LHCN-M2 (cell line): ENCODE measurements at places on chromosomes 2 and 18. TPM values are rescaled to one million over a fixed set of nuclear protein-coding genes. Genes with fewer than 3 reads are reported as not detected.
A peak's percentile ranks its signal among the peaks of the same experiment; 100 is the strongest.

DNA sequence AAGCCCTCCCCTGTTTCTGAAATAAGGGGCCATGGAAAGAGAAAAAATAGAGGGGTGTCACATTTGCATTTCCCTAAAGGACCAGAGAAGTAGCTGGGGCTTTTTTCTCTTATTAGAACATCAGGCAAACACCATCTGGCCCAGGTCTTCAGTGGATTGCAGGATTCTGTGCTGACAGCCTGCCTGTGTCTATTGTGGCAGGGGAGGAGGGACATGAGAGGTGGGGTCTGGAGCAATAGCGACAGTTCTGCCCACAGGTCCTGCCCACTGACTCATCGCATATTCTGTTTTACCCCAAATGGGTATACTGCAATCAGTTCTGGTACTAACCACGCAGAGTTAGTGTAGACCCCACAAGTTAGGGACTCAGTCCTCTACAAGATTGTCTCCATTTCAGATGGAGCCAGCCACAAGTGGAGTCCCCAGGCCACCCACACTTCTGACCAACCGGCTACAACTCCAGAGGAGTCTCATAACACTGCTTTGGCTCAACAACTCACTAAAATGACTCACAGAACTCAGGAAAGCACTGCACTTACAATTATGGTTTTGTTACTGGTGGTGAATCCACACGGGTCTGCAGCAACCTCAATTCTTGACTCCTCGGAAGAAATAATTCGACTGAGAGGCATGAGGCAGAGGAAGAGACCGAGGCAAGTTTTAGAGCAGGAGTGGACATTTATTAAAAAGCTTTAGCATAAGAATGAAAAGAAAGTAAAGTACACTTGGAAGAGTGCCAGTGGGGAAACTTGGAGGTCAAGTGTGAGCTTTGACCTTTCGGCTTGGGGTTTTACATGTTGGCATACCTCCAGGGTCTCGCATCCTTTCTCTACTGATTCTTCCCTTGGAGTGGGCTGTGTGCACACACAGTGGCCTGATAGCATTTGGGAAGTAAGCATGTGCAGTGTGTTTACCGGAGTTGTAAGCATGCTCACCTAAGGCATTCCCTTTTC is 146.4 kb upstream of the SPATS2L start:
- peak; percentile 71 for DNase-seq

The ABCB11 gene
- total RNA-seq = not detected in 2 replicates

DNA sequence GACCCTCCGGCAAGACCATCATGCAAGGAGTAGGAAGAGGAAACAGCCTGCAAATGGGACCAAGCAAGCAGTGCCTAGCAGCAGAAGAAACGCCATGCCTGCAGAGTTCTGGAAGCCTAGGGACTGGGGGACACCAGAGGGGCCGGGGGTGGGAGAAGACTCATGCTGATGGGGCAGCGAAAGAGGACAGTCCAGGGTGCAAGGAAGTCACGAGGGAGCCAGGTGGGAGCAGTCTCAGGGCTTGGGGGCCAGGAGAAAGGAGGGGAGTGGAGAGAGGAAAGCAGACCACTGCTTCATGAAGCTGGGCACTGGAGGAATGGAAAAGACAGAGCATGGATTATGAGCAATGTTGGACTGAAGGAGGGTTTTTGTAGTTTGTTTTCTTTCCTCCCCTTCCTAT is 119.4 kb upstream of the CAPN13 start:
- no peak for DNase-seq

The CHST10 gene
- total RNA-seq = 12.4 and 17.1 TPM in 2 replicates

The PFN4 gene
- 0.63 and 1.7 TPM in 2 replicates for total RNA-seq

DNA sequence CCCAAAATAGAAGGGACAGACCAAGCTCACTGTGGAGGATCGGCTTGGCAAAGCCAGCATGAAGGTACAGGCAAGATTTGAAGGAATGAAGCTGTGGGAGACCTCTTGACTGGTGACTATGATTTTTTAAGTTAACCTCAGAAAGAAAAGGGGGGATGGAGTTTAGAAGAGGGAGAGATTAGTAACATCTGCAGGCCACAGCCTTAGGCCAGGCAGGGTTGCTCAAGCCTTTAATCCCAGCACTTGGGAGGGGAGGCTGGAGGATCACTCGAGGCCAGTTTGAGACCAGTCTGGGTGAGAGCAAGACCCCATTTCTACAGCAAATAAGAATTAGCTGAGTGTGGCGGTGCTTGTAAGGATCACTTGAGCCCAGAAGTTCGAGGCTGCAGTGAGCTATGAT is 46.6 kb downstream of the ZNF532 start:
- no peak for DNase-seq

GRCh38 chr2:10083046-10083445 is 2.8 kb upstream of the CYS1 start:
- no peak for DNase-seq

GRCh38 chr2:150612957-150613710 is 125.7 kb upstream of the RND3 start:
- no peak for DNase-seq

- DNase-seq = peak; percentile 30
Measured at GRCh38 chr2:9800975-9801726, 42.1 kb upstream of the TAF1B start.

GRCh38 chr2:239748811-239749210 is 276.3 kb downstream of the NDUFA10 start:
- DNase-seq = no peak

The KDSR gene
- total RNA-seq = 33.2 and 37.6 TPM in 2 replicates

DNA sequence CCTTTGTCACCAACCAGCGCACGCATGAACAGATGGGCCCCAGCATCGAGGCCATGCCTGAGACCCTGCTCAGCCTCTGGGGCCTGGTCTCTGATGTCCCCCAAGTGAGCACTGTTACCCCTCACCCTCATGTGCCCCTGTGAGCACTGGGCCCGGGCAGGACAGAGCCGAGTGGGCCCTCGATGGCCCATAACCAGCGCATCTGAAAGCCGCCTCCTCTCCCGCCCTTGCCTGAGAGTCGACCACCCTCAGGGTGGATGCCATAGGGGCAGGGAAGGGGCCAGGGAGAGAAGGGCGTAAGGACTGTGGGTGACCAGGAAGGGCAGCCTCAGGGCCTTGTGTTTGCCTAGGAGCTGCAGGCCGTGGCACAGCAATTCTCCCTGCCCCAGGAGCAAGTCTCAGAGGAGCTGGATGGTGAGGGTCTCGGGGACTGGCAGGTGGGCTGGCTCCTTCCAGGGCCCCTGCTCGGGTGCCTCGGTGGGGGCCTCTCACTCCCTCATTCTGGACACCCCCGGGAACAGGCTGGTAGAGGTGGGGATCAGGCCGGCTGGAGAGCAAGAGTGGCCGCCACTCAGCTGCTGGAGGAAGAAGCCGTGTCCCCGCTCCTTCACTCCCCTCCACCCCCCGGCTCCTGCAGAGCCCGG is 2.1 kb downstream of the PROM2 start:
- no peak for DNase-seq

The FBXO48 gene
- total RNA-seq = 0.64 and 1.0 TPM in 2 replicates

The CCDC141 gene
- total RNA-seq = 2.4 and 3.7 TPM in 2 replicates

The MC4R gene
- total RNA-seq = not detected in 2 replicates

DNA sequence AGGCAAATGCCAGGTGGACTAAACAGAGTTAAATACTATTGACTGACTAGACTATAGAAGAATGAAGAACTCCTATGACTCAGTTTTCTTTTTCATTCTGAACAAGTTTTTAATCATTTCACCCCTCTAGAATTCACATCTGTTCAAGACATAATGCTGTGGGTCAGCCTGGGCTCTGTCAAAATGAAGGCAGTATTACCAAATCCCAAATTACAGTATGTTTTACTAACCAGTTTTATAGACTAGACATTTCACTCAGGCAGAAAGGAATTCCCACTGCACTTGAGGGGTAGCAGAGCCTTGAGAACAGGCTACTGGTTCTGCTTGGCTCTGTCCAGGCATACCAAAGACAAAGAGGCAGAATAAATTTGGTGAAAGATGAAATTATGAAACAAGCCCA is 511.7 kb downstream of the EPHA4 start:
- peak; percentile 69 for DNase-seq

GRCh38 chr2:180990794-180991193 is 10.4 kb downstream of the UBE2E3 start:
- DNase-seq = no peak

DNA sequence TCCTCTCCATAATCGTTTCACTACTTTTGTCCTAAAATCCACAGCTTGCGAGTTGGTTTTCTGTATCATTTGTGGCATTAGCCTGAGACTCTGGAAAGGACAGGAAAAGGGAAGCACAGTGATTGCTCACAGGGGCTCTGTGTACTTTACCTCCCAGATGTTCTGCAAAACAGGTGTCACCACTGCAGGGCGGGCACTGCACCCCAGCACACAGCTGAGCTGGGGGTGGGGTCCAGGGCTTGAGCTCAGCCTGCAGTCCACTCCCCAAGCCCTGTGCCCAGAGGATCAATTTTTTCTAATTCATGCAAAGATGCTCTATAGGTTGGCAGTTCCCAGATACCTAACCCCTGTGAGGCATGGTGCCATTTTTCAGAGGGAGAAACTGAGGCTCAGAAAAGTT is 119.4 kb upstream of the GLI2 start:
- no peak for DNase-seq

DNA sequence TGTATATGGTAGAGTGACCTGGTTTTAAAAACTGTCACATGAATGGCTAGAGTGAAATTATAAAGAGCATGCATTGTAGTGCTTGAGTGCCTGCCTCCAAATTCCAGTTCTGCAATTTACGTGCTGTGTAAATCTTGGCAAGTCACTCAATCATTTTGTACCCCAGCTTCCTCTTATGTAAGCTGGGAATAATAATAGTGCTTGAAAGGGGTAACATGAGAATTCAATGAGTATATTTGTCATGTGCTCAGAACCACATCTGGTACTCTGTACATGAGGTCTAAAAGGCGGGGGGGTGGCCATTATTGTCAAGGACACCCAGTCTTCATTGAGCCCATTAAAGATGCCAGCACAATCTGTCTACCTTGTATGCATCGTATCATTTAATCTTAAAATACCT is 214.8 kb downstream of the MC4R start:
- no peak for DNase-seq

The BMP10 gene
- not detected in 2 replicates for total RNA-seq

GRCh38 chr2:24020244-24020643 is 10.4 kb downstream of the MFSD2B start:
- DNase-seq = no peak

The FAP gene
- total RNA-seq = 102 and 115 TPM in 2 replicates

GRCh38 chr18:62325806-62326645 is 916 bp downstream of the TNFRSF11A start:
- DNase-seq = no peak

The TBR1 gene
- not detected in 2 replicates for total RNA-seq

GRCh38 chr2:71646028-71646427 is 192.7 kb downstream of the DYSF start:
- DNase-seq = peak; percentile 92

- DNase-seq = no peak
Measured at GRCh38 chr2:140747665-140748064, 1383.2 kb downstream of the LRP1B start.

The UNC80 gene
- not detected in 2 replicates for total RNA-seq

DNA sequence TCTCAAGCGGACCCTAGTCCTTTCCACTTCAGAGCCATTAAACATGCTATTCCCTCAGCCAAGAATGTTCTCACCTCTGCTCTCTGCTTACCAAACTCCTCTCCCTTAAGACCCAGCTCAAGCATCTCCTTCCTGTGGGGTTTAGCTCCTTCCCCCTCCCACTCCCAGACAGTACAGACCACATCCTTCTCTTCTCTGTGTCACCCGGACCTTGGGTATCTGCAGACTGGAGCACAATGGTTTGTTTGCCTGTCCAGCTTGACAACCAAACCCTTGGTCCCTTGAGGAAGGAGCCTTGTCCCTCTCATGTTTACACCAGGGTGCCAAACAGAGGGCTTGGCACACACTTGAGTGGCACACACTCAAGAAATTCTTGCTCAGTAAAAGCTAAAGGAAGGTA is 4.1 kb upstream of the CD8A start:
- DNase-seq = no peak

The TMEM37 gene
- not detected in 2 replicates for total RNA-seq

The ADAM23 gene
- total RNA-seq = 3.1 and 6.8 TPM in 2 replicates

GRCh38 chr2:42917425-42917927 is 125.1 kb upstream of the HAAO start:
- DNase-seq = peak; percentile 66

DNA sequence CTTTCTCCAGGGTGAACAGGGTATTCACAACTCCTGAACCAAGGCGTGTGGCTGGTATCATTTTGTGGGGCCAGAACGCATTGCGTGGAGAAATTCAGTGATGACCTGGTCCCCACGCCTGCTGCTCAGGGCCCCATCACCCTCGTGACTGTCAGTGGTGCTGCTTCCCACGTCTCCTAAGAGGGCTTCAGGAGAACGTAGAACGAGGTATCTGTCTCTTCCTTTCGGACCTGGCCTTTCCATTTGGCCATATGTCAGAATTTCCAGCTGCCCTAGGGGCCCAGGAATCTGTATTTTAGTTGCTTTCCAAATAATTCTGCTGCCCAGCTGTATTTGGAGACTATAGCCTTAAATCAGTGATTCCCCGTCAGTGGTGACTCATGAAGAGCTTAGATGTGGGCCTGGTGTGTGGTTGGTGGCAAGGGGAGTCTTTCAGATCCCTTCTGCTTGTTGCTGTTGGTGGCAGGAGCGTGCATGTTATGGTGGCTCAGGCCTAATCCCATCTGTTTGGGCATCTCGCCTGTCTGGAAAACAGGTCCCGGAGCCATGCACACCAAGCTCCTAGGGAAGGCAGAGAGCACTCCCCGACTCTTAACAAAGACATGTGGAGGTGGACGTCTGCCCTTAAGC is 56.4 kb downstream of the NPAS2 start:
- DNase-seq = peak; percentile 32

GRCh38 chr2:104656571-104657163 is 197.2 kb upstream of the POU3F3 start:
- no peak for DNase-seq

- DNase-seq = no peak
Measured at GRCh38 chr2:168028362-168028761, 219.0 kb downstream of the STK39 start.

GRCh38 chr2:190664240-190664639 is 15.4 kb downstream of the NAB1 start:
- DNase-seq = peak; percentile 59

GRCh38 chr2:122186761-122187222 is 431.3 kb downstream of the TSN start:
- no peak for DNase-seq

DNA sequence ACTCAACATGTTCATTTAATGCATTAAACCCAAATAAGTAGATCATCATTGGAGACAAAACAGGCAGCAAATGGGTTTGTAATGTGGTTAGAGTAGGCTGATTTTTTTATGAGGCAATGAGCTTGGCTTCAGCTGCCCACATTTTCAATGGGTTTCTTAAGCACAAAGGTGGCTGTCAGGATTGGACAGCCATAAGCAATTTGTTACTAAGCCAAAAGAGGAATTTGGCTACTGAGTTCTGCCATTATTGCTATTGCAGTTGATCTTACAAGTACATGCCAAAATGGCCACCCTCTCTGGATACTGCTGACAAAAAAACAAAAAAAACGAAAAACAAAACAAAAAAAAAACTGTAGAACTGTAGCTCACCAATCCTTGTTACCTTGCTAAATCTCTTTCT is 1348.0 kb upstream of the PIK3C3 start:
- DNase-seq = no peak

GRCh38 chr18:74996055-74996454 is 212.9 kb downstream of the PTGR3 start:
- DNase-seq = no peak
